ENCODE measurements at places on chromosomes 1 and 21. TPM values are rescaled to one million over a fixed set of nuclear protein-coding genes. Genes with fewer than 3 reads are reported as not detected.

YY1AP1 gene
- total RNA-seq, result 24.8 TPM

CYP4A22 gene
- total RNA-seq, result not detected

RXFP4 gene
- not detected for total RNA-seq

HES5 gene
- total RNA-seq, result not detected

LCE2A gene
- not detected for total RNA-seq

PADI1 gene
- total RNA-seq, result not detected

PARS2 gene
- total RNA-seq, result 5.1 TPM

FCRL1 gene
- not detected for total RNA-seq

KRTAP12-2 gene
- not detected for total RNA-seq

PRKAA2 gene
- 0.10 TPM for total RNA-seq

CA6 gene
- not detected for total RNA-seq

CR1 gene
- under 0.01 TPM for total RNA-seq

GBP6 gene
- not detected for total RNA-seq

CLCA4 gene
- total RNA-seq, result not detected

FCGR1A gene
- total RNA-seq, result not detected

AMPD1 gene
- not detected for total RNA-seq

RNU1-3 gene
- total RNA-seq, result not detected

SLC35D1 gene
- 3.3 TPM for total RNA-seq

NHLH1 gene
- total RNA-seq, result 0.13 TPM

TLR5 gene
- total RNA-seq, result 0.10 TPM
